ENCODE measurements at places on chromosomes 11 and 22. TPM values are rescaled to one million over a fixed set of nuclear protein-coding genes. Genes with fewer than 3 reads are reported as not detected.

- peak overlapping the region; percentile 32 for H3K27ac ChIP-seq
- no peaks in the 10 kb centered on the region for H3K36me3 ChIP-seq
- H3K27me3 ChIP-seq: no peaks in the 10 kb centered on the region
- no peak overlapping the region for H3K4me3 ChIP-seq
- peaks cover 32% of the 10 kb centered on the region for H3K4me1 ChIP-seq
Observed at GRCh38 chr11:46920755-46921154, 2.4 kb upstream of the LRP4 start.

GRCh38 chr11:9130297-9130696 is 38.9 kb upstream of the SCUBE2 start:
- H3K27me3 ChIP-seq: no peaks in the 10 kb centered on the region
- no peak overlapping the region for H3K27ac ChIP-seq
- peaks cover 1% of the 10 kb centered on the region for H3K36me3 ChIP-seq
- H3K4me1 ChIP-seq: no peaks in the 10 kb centered on the region

- no peak overlapping the region for H3K27ac ChIP-seq
- H3K27me3 ChIP-seq: no peaks in the 10 kb centered on the region
- no peak for DNase-seq
- H3K36me3 ChIP-seq: peaks cover 15% of the 10 kb centered on the region
Observed at GRCh38 chr11:75576499-75576918, 14.5 kb downstream of the SERPINH1 start.

GRCh38 chr11:2122907-2123627 is 16.1 kb downstream of the IGF2 start:
- no peak overlapping the region for H3K4me3 ChIP-seq
- no peaks in the 10 kb centered on the region for H3K36me3 ChIP-seq
- no peak for DNase-seq

DNA sequence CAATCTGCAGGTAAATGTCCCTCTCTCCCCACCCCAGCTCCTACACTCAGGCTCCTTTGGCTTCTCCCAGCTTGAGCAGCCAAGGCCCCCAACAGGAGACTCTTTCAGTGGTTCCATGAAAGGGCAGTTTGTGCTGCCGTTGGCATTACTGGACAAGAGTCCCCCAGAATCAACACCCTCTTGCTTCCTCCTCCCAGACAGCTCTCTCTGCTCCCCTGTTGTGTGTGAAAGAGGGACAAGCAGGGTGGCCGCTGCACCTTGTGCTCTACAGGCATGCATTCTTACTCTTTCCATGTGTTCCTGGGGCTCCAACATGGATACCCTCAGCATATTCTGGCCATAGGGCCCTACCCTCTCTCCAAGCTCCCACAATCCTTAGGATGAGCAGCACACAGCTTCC is 48.7 kb downstream of the P4HA3 start:
- peaks cover 7% of the 10 kb centered on the region for H3K27me3 ChIP-seq
- H3K4me1 ChIP-seq: no peaks in the 10 kb centered on the region
- H3K36me3 ChIP-seq: no peaks in the 10 kb centered on the region
- no peak overlapping the region for H3K4me3 ChIP-seq
- H3K27ac ChIP-seq: no peak overlapping the region

GRCh38 chr11:27470826-27471588 is 1.6 kb downstream of the LGR4 start:
- H3K4me1 ChIP-seq: peaks cover 41% of the 10 kb centered on the region
- no peak for DNase-seq
- H3K27me3 ChIP-seq: no peaks in the 10 kb centered on the region

GRCh38 chr22:49466878-49467595 is 360.6 kb downstream of the BRD1 start:
- no peaks in the 10 kb centered on the region for H3K36me3 ChIP-seq
- H3K4me3 ChIP-seq: no peak overlapping the region
- H3K27me3 ChIP-seq: no peaks in the 10 kb centered on the region
- H3K27ac ChIP-seq: no peak overlapping the region

DNA sequence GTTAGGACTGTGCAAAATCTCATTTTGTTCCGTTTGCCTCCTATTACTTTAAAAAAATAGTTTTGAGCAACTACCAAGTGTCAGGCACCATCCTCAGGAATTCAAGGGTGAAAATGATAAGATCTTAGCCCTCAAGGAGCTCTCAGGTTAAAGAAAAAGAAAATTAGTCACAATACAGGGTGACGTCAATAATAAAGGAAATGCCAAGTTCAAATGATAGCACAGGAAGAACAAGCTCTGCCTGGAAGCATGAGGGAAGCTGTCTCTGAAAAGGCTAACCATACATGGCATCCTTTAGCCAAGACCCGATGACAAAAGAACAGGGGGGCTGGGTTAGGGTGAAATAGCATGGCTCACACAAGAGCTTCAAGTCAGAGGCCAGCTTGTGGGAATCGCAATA is 11.1 kb upstream of the MPZL2 start:
- H3K4me3 ChIP-seq: no peak overlapping the region
- peaks cover 45% of the 10 kb centered on the region for H3K4me1 ChIP-seq
- H3K36me3 ChIP-seq: no peaks in the 10 kb centered on the region
- H3K27ac ChIP-seq: peak overlapping the region; percentile 62
- DNase-seq: peak; percentile 59

- H3K4me3 ChIP-seq: no peak overlapping the region
- peak overlapping the region; percentile 65 for H3K27ac ChIP-seq
- peaks cover 20% of the 10 kb centered on the region for H3K4me1 ChIP-seq
- H3K36me3 ChIP-seq: no peaks in the 10 kb centered on the region
- DNase-seq: peak; percentile 89
Observed at GRCh38 chr11:35056391-35057093, 82.4 kb upstream of the CD44 start.

DNA sequence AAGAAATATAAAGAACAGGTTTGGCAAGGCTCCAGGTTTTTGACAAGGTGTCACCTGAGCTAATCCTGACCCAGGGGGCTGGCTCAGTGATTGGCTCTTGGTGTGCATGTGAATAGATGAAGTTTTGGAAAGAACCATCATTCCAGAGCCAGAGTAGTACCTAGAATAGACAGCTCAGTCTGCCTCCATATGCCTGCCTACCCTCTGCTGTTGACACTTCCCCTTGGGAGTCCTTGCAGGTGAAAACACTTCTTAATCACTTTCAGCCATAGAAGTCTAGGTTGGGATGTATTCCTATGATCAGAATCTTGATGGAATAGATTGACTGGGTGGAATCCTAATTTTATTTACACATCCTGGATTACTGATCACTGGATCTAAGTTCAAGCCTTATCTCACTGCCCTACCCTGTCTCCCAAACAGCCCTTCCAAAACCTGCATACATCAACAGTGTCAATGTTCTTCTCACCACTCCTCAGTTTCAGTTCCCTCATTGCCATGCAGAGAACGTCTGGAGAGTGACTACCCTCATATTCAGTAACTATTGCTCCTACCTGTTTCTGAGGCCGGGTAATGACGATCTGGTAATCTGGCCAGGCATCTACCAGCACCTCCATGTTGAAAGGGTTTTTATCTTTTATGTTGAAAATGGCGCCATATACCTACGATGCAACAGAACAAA is 6.7 kb downstream of the GLYATL2 start:
- H3K27me3 ChIP-seq: no peaks in the 10 kb centered on the region
- H3K36me3 ChIP-seq: no peaks in the 10 kb centered on the region
- no peak for DNase-seq
- H3K27ac ChIP-seq: no peak overlapping the region
- no peaks in the 10 kb centered on the region for H3K4me1 ChIP-seq

- peaks cover 12% of the 10 kb centered on the region for H3K4me1 ChIP-seq
- peaks cover 13% of the 10 kb centered on the region for H3K36me3 ChIP-seq
- H3K27ac ChIP-seq: no peak overlapping the region
- DNase-seq: no peak
- no peak overlapping the region for H3K4me3 ChIP-seq
- no peaks in the 10 kb centered on the region for H3K27me3 ChIP-seq
Observed at GRCh38 chr11:3747704-3748103, 49.6 kb downstream of the NUP98 start.

- peaks cover 11% of the 10 kb centered on the region for H3K4me1 ChIP-seq
- peaks cover 15% of the 10 kb centered on the region for H3K36me3 ChIP-seq
- no peaks in the 10 kb centered on the region for H3K27me3 ChIP-seq
- H3K4me3 ChIP-seq: peak overlapping the region; percentile 97
- H3K27ac ChIP-seq: peak overlapping the region; percentile 99
- DNase-seq: no peak
Observed at GRCh38 chr11:118252688-118253087, 523 bp upstream of the MPZL3 start.

GRCh38 chr11:46917109-46917761 is 1.1 kb downstream of the LRP4 start:
- peaks cover 63% of the 10 kb centered on the region for H3K4me1 ChIP-seq
- H3K4me3 ChIP-seq: peak overlapping the region; percentile 51
- H3K27me3 ChIP-seq: no peaks in the 10 kb centered on the region
- no peak for DNase-seq
- H3K27ac ChIP-seq: peak overlapping the region; percentile 78

- no peak overlapping the region for H3K27ac ChIP-seq
- H3K27me3 ChIP-seq: peaks cover 24% of the 10 kb centered on the region
- DNase-seq: no peak
- no peaks in the 10 kb centered on the region for H3K4me1 ChIP-seq
- no peak overlapping the region for H3K4me3 ChIP-seq
Observed at GRCh38 chr11:33880979-33881378, 10.9 kb downstream of the LMO2 start.

- no peaks in the 10 kb centered on the region for H3K27me3 ChIP-seq
- H3K4me1 ChIP-seq: peaks cover 22% of the 10 kb centered on the region
- no peaks in the 10 kb centered on the region for H3K36me3 ChIP-seq
- H3K27ac ChIP-seq: no peak overlapping the region
Observed at GRCh38 chr22:24601217-24602104, 1.5 kb upstream of the GGT1 start.

The SLC25A18 gene
- polyA plus RNA-seq: 0.04 TPM

The B4GAT1 gene
- 6.0 TPM for polyA plus RNA-seq

The SMTNL1 gene
- not detected for polyA plus RNA-seq

The NF2 gene
- polyA plus RNA-seq: 50.2 TPM

The PNPLA3 gene
- 15.2 TPM for polyA plus RNA-seq

The KRTAP5-1 gene
- polyA plus RNA-seq: not detected
